NCI-H526 treated with DMSO at 0.1 percent for 48 hours (cell line): ENCODE measurements at places on chromosomes 5 and 9.

GRCh38 chr9:84403288-84403687, 62.7 kb upstream of the SLC28A3 start:
- no peak for DNase-seq

DNA sequence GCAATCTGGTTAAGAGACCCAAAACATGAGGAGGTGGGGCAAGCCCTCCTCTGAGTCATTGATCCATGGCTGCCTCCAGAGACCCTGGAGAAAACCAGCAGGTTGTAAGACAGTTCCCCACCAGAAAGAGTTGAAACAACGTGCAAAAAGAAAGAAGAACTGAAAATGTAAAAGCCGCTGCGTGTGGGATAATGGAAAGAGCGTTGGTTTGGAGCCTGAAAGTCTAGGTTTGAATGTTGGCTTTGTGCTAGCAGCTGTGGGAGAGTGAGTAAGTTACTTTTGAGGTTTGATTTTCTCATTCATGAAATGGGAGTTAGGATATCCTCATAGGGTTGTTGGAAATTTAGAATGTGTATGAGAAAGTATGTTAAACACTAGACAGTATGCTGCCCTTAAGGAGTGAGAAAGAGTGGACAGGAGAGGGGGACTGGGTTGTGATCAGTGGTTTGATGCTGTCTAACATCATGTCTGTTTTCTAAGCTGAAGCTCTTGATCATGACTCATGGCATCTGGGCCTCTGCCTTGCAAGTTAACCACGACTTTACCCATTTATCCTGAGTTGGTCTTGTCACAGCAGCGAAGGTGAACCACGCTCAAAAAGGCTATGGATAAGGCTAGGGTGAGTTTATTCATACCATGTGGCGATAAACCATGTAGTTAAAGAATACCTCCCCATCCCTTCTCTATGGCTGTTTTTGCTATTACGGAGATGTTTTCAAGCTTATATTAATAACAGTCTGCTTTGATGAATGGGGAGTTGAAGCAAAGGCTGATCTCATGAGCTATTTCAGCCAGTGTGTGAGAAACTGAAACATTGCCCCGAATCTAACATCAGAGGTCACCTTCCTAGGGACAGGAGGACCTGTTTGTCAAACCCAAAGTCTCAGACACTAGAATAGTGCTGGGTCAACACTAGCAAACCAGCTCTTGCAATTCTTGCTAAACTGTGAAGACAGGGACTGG, 41.3 kb downstream of the ZNF366 start:
- no peak for DNase-seq

- DNase-seq = no peak
Measured at GRCh38 chr9:24416136-24416535, 129.6 kb downstream of the IZUMO3 start.

DNA sequence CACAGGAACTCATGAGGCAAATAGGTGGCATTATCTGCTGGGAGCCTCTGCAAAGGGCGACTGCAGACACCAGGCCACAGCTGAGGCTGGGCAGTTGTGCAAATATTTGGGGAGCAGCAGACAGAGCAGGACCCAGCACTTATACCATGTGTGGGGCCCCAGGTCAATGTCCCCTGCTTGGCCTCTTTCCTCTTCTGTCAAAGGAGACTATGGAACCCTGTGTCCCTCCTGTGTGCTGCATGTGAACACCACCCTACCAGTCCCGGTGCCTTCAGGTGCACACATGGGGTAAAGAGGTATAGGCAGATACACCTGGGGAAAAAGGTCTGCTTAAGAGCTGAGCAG, 50.8 kb downstream of the ROR2 start:
- no peak for DNase-seq

DNA sequence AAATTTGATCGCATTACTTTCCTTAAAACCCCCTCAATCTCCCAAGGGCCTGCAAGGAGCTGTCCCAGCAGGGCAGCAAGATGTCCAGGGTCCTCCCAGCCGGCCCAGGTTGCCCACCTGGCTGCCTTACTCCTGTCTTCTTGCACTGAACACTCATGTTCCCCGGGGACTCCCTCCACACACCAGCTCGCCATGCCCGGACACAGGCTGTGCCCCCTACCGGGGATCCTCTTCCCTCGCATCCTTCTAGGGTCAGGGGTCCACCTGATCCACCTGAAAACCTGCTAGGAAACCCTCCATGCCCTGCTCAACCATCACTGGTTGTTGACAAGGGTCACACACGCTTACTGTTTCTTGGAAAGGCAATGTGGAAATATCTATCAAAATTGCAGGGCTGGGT, 172.0 kb upstream of the MSX2 start:
- no peak for DNase-seq
